CD4-positive, alpha-beta T cell treated with Interleukin-15 for 1 hour (primary cell): ENCODE measurements at places on chromosomes 12 and 14.

DNA sequence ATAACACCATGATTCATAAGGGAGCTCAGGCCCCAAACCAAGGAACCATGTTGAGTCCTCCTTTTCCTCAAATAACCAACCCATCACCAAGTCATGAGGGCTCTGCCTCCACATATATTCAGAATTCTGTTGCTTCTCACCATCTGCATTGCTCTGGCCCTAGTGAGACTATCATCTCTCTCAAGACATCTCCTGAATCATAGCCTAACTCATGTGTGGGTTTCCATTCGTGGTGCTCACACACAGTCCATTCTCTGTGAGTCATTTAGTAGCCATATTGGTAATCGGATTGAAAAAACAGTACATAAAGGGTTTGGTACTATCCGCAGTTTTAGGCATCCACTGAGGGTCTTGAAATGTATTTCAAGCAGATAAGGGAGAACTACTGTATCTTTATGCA lies 5.1 kb upstream of the SLC38A2 start:
- DNase-seq = no peak

DNA sequence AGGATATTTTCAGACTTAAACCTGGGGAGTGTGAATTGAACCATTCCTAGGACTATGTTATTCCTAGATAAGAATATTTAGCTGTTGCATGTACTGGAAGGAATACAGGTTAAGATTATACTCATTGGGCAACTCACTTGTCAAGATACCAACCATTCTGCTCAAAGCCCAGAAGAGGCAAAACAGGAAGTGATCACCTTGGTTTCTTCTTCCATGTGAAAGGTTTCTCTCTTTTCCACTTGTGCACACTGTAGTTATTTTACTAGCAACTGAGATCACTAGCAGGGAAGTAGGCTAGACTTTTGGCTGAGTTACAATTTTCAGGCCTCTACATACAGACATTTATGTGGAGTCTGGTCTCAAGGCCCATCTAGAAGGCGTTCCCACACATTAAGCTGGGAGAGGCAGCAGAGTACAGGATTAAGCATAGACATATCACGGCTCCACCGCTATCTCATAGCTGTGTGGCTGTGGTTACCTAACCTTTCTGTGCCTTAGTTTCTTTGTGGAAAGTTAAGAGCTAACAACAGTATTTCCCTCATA lies 83.9 kb upstream of the FERMT2 start:
- no peak for DNase-seq

- DNase-seq = no peak
These were observed 160.6 kb downstream of the KCNA5 start for GRCh38 chr12:5204271-5204670.

DNA sequence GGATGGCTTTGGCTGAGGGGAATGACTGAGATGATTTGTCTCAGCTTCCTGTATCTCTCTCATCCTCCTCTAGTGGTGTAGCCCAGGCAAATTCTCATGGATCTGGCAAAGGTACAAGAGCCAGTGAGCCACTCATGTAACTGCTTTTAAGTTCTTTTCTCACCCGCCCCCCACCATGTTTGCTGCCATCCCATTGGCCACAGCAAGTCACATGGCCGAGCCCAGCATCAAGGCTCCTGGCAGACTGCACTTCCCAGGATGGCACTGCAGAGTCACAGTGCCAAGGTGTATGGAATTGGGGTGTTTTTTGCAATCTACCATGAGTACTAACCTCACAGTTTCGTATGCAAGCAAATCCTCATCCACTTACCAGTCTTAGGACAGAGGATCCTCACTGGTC lies 50.9 kb downstream of the CHST11 start:
- DNase-seq = no peak

- no peak for DNase-seq
These were observed 78.7 kb upstream of the PSMC1 start for GRCh38 chr14:90177539-90178189.

GRCh38 chr14:105793836-105794235 lies 267.5 kb downstream of the TMEM121 start:
- DNase-seq = no peak

DNA sequence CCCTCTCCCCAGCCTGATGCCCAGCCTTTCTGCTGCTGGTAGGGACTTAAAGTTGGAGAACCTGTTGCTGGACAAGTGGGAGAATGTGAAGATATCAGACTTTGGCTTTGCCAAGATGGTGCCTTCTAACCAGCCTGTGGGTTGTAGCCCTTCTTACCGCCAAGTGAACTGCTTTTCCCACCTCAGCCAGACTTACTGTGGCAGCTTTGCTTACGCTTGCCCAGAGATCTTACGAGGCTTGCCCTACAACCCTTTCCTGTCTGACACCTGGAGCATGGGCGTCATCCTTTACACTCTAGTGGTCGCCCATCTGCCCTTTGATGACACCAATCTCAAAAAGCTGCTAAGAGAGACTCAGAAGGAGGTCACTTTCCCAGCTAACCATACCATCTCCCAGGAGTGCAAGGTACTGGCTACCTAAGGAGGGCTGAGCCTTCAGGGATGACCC lies 1.6 kb downstream of the TSSK4 start:
- peak; percentile 34 for DNase-seq

GRCh38 chr12:14567351-14568162 lies at the start of gene PLBD1:
TSS of gene PLBD1 (minus strand) at chr12:14567883. CDS start at chr12:14567696, 187 bp downstream.
- DNase-seq = peak; percentile 41

DNA sequence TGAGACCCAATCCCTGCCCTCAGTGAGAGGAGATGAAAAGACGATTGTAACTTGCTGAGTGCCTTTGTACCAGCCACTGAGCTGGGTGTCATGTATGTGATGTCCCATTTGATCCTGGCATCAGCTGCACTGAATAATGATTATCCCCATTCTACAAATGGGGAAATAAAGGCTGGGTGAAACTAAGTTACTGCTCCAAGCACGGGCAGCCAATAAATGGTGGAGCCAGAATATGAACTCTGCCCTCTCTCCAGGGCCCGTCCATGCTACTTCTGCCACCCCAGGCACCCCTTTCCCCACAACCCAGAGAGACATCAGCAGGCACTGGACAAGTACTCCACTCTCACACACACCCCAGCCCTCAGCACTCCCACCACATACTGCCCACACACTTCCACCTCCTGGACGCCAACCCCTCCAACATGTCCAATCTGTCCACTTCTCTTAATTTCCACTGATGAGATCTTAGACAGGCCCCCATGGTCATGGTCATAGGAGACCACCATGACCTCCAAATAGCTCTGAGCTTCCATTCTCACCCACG lies 115.8 kb downstream of the DICER1 start:
- DNase-seq = no peak

DNA sequence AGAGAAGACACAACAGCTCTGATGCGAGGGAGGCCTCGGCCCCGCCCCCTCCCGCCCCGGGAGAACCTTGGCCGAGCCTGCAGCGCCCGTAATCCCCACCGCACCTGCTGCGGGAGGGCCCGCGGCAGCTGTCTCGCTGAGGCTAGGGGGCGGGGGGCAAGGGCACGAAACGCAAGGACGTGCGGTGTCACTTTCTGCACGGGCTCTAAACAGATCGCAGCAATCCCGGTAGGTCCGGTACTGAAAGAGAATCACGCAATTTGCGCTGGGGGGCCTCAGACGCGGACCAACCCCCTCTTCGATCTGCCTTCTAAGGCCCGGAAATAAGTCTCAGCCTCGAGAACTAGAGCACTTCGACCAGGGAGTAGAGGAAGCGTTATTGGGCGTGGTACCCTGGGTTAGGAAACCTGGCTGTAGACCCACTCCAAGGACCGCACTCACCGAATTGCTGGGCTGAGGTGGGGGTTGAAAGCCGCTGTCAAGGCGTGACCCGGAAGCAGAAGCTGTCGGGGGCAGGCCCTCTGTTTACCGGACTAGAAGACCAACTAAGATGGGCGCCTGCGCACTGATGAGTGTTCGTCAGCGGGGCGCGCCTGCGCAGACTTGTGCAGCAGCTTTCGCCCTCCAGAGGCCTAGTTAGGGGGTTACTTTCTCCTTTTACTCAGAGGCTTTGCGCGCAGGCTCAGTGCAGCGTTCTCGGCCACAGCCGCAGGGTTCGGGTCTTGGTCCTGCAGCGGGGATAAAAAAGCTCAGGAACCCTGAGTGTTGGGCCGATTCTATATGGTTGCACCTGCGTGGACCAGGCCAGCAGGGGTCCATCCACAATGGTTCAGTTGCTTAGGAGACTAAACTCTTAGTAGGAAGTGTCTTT lies at the start of gene ASB8:
TSS of gene ASB8 (minus strand) at position 498 of the 871 bp plus-strand sequence. CDS start 4,019 bp downstream, outside the sequence.
- DNase-seq = peak; percentile 99

DNA sequence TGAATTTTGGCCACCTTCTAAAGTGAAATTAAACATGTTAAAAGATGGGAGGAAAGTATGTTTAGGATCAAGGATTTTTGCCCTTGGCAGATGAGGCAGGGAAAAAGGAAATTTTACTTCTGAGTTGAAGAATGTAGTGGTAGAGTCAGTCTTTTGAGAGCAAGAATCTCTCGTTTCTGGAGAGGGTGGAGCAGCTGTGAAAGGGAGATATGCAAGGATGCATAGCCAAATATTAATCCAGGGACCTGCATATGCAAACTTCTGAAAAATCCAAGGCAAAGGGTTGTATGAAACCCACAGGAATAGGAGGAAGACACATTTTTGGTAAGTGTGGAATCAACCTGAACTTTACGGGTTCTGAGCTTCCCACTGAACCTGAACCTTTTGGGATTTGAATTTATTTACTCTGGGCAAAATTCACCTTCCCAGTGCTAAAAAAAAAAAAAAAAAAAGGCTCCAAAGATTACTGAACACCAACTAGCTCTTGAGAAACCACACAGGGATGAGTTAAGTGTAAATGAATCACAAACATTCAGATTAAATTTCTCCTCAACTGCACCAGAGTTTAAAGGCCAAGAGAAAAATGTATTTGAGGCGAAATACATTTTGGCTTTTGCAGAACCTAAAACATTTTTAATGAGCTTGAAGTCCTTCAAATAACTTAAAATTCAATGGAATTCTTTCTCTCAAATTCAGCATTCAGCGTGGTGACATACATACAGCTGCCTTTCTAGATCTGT lies 187.1 kb upstream of the CDKN3 start:
- DNase-seq = no peak

GRCh38 chr14:73743431-73743931 lies 29.3 kb upstream of the PNMA1 start:
- DNase-seq = peak; percentile 54

DNA sequence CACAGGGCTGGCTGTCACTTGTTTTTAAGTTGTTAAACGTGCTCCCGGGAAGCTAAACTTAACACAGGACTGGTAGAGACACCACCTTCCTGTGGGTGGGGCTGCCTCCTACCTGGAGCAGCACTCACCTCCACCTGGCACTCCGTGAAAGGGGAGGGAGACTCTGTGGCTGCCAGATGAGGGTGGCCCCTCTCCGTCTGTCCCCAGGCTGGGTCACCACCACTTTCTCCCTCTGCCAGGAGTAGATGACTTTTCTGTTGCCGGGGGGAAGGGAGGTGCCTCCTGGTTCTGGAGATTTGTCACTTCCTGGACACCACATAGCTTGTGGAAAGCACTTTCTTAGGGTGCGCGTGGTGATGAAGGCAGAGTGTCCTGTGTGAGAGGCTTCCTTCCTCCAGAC lies 81.3 kb downstream of the WDR20 start:
- no peak for DNase-seq

DNA sequence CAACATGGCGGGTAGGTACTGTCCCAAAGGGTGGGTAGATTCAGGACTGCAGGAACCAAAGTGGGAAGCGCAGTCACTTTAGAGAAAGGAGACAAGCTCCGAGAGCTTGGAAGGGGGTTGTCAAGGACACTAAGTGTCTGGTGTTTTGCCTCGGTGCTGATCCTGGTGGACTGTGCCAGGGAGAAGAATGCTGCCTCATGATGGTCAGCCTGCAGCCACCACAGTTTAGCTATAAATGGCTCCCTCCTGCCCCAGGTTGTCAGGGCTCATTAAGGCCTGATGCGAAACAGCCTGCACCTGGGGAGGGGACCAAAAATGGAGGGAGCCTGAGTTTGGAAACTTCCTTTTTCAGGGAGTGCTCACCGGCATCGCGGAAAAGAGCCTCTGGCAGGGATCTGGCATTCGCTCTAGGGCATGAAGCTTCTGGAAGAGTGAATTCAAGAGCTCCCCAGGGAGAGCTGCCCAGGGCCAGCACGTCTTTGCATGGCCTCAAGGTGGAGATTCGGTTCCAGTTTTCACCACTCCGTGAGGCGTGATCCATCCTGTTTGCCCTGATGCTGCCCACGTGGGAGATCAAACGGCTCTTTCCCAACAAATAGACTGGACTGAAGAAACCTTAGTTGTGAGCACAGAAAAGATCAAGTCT lies 164.0 kb downstream of the FOXN3 start:
- no peak for DNase-seq

GRCh38 chr14:26974965-26975364 lies 377.1 kb upstream of the NOVA1 start:
- DNase-seq = no peak

- no peak for DNase-seq
These were observed 12.4 kb downstream of the ST8SIA1 start for GRCh38 chr12:22322091-22322490.

DNA sequence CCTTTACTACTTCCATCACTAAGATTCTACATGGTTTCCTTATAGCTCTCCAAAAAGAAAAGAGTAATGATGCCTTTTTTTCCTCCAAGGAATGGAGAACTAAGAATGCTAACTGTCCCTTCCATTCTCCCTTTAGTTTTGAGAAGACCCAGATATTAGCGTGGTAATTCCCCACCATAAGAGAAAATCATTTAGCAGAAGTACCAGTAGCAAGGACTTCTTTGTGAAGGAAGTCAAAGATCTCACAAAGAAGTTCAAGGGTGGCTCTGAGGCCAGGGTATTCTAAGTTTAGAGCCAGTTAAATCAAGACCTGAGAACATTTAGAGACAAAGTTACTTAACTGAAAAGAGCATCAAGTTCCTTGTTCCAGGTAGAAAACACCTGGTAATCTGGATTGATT lies 7.3 kb downstream of the USP15 start:
- DNase-seq = no peak

- DNase-seq = no peak
These were observed 140.5 kb downstream of the AKAP6 start for GRCh38 chr14:32469388-32470160.

DNA sequence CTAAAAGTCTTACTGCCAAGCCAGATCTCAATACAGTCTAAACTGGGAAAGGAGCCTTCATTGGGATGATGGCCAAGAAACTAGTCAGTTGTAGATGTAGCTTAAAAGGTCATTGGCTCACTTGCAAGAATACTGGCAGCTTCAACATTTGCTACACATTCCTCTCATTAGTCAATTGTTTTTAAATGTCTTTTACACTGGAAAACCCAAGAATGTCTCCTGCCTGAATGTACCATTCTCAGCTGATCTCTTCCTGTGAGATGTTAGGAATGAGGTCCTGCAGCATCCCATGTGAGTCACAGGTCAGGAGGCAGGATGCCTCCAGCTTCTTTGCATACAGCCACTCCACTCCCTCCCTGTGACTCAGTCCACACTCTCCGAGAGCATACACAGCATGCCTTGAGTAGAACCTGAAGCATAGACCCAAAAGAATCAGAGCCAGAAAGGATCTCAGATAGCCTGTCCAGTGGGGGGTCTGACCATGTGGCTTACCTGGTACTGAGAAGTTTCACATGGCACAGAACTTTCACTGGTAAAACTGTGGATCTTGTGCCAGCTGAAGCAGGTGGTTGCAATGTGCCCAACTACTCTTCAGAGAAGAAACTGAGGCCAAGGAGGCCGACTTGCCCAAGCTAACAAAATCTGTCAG lies 56.0 kb upstream of the HECTD1 start:
- no peak for DNase-seq
